ENCODE measurements at places on chromosomes 16 and 17.

DNA sequence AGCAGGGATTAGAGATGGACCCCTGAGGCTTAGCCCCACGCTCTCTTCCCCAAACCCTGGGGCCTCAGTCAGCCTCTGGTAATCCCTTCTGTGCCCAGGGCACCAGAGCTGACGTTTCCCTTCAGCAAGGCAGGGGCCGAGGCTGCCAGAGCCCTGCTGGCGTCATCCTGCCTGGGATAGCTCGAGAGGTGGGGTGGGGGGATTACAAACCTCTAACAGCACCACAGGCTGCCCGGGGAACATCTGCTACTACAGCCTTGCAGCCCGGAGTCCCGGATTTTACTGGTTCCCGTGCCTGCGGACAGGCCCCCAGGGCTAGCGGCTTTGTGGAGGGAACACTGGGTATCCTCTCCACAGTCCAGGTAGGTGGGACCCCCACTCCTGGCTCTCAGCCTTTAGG is at the start of gene AANAT:
AANAT (plus strand) TSS at position 238 of the 400 bp plus-strand sequence. CDS start 1,144 bp downstream, outside the sequence.
- DNase-seq = no peak

GRCh38 chr17:37551788-37552187 is 57.4 kb downstream of the SYNRG start:
- no peak for DNase-seq

DNA sequence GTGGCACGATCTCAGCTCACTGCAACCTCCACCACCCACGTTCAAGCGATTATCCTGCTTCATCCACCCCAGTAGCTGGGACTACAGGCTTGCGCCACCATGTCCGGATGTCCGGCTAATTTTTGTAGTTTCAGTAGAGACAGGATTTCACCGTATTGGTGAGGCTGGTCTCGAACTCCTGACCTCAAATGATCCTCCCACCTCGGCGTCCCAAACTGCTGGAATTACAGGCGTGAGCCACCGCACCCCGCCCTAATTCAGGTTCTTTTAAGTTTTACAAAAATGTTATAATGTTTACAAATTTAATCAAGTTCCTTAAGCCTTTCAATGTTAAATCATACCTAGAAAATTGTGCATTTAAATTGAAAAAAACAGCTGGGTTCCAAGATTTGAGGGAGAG is 13.3 kb upstream of the GJD3 start:
- no peak for DNase-seq

- DNase-seq = no peak
Measured at GRCh38 chr17:79659376-79659775, 48.5 kb upstream of the RBFOX3 start.

All from NCI-H2107 (cell line).